Osteoblast (primary cell): ENCODE measurements at places on chromosomes 11 and 22. TPM values are rescaled to one million over a fixed set of nuclear protein-coding genes. Genes with fewer than 3 reads are reported as not detected.

Gene CSNK2A3
- 2.1 and 2.2 TPM in 2 replicates for total RNA-seq

Gene SLC16A8
- total RNA-seq, result not detected in 2 replicates

Gene TMPRSS5
- 0.29 and 0.36 TPM in 2 replicates for total RNA-seq

Gene ZFTA
- 14.5 and 15.3 TPM in 2 replicates for total RNA-seq

Gene OR51I1
- total RNA-seq, result under 0.01 TPM in 1 of 2 replicates, not detected in the other

Gene RHOD
- total RNA-seq, result 26.8 and 27.5 TPM in 2 replicates

Gene PRRG4
- total RNA-seq, result 0.29 and 0.36 TPM in 2 replicates

Gene CCDC86
- 6.2 and 7.4 TPM in 2 replicates for total RNA-seq

Gene ACAD8
- total RNA-seq, result 17.7 and 21.5 TPM in 2 replicates

Gene RAB36
- total RNA-seq, result 7.6 and 8.5 TPM in 2 replicates

GRCh38 chr11:104841973-104842525 is 56.2 kb downstream of the CASP12 start:
- no peak for DNase-seq

DNA sequence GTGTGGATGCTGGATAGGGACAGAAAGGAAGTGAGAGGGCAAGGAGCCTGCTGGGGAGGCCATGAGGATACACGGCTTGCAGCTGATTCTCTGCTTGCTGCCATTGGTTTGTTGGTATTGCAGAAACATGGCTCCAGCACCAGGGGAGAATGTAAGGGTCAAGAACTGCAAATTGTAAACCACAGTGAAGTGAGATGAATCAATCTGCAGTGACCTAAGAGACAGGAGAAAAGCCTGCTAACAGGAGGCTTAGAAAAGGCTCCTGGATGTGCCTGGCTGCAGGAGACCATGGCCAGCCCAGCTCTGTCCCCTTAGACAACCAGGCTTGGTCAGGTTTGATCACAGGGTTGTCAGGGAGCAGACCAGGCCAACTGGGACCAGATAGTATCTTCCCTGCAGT is 233.7 kb upstream of the CADM1 start:
- no peak for DNase-seq

- DNase-seq, result no peak
Observed at GRCh38 chr11:101553891-101554292, 29.9 kb downstream of the TRPC6 start.

DNA sequence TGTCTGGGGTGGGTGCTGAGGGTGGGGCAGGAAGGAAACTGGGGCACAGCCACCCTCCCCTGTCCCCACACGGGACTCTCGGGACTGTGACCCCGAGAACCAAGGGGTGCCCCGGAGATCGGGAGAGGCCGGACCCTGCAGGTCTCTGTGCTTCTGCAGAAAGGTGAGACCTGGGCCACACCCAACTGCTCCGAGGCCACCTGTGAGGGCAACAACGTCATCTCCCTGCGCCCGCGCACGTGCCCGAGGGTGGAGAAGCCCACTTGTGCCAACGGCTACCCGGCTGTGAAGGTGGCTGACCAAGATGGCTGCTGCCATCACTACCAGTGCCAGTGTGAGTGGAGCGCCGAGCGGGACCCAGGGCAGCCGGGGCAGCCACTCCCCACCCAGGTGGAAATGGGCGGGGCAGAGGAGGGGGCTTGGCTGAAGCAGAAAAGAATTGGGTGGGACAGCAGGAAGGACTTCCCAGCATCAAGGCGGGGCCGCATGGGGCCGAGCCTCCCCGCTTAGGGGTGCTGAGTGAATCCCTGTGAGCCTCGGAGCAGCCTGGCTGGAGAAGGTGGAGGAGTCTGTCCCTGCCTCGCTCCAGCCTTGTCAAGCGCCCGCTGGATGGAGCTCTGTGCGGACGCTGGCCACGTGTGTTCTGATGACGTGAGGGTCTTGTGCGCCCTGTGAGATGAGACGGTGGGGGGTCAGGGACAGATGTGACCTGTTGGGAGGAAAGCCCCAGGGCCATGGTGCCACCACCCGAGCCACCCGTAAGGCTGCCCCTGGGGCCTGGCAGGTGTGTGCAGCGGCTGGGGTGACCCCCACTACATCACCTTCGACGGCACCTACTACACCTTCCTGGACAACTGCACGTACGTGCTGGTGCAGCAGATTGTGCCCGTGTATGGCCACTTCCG is 29.3 kb upstream of the MUC5B start:
- peak; percentile 76 for DNase-seq

DNA sequence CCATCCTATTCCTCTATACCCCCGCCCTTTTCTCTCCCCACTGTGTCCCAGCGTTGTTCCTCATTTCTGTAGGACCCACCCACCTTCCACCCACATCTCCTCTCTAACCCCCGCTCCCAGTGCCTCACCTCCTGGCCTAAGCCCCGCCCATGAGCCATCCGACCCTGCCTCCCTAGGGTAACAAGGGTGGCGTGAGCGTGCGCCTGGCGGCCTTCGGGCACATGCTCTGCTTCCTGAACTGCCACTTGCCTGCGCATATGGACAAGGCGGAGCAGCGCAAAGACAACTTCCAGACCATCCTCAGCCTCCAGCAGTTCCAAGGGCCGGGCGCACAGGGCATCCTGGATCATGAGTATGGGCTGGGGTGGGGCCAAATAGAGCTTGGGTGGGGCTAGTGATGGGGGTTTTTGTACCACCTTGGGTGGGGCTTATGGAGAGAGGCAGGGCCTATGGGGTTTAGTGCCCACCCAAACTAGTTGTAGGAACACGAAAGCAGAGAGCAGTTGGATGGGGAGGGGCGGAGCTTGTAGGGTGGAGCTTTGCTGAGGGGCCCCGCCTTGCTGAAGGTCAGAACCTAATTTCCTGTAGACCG is 4.5 kb downstream of the INPP5J start:
- peak; percentile 56 for DNase-seq

GRCh38 chr11:115146425-115146824 is 357.8 kb downstream of the CADM1 start:
- DNase-seq, result no peak

DNA sequence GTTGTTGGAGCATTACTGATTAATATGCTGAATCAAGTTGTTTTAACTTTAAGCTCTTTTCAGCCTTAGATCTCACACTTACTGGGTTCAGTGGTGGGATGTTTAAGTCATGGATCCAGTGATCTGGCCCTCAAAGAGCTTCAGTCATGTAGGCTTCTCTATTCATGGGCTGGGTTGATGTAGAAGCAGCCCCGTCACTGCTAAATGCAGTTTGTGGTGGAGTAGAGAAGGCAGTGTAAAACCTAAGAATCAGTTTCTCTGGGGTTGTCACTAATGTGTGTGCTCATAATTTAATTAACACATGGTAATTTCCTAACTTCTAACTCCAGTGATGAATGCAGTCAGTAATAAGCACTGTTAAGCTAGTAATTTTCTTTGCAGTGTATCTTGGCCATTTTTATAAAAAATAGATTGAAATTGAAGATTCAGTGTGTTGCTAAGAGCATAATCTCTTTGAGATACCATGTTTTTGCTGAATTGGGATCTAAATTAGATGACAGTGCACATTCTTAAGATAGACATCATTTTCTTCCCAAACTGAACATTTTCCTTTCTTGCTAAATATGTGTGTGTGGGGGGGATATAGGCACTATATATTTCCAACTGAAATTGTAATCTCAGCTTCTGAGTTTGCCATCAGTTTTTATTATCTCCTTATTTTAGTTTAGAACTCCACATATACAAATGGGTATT is 9.0 kb downstream of the SPCS2 start:
- DNase-seq, result no peak

DNA sequence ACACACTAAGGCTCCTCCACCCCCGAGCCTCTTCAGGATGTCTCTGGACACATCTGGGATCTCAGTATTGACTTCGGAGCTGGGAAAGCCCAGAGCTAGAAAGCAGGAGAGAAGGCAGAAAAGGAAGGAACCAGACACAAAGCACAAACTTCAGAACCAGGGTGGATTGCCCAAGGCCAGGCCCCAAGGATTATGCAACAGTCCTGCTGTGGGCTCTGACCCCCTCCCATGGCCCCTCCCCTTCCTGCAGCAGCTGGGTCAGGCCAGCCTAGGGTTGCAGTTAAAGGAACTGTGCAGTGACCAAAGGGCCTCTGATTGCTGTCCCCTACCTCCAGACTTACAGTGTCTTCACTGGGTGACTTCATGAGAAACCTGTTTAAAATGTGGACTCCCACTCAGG is 5.3 kb downstream of the KCNE3 start:
- peak; percentile 76 for DNase-seq

DNA sequence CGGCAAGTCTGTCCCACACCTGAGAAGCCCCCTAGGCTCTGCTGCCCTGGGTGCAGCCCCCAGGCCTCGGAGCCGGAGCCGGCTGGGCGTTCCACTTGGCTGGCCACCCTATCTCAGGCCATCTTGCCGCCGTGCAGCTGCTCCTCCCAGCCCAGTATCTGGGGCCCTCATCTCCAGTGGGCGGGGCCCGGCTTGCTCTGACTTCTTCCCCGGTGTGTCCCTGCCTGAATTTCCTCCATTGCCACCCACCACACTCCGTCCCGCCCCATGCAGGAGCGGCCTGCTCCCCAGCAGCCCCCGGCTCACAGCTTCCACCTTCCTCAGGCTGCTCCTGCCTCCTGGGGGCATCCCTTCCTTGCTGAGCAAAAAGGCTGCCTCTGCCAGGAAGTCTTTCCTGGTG is 46.6 kb downstream of the WNT7B start:
- no peak for DNase-seq

DNA sequence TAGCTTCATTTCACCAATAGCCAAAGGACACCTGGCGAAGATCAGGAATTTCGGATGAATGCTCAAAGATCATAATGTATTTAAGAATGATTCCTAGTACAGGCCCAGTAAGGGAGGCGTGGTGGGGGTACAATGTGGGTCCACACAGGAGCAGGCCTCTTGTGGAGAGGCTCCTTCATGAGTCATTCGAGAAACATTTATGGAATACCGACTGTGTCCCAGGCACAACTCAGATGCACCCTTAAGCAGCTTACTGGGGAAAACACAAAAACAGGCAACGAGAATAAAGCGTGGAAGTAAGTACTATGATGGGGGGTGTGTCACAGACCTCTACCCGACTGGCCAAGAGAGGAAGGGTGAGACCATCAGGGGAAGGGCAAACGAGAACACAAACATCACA is 44.5 kb downstream of the SMCO4 start:
- DNase-seq, result no peak

DNA sequence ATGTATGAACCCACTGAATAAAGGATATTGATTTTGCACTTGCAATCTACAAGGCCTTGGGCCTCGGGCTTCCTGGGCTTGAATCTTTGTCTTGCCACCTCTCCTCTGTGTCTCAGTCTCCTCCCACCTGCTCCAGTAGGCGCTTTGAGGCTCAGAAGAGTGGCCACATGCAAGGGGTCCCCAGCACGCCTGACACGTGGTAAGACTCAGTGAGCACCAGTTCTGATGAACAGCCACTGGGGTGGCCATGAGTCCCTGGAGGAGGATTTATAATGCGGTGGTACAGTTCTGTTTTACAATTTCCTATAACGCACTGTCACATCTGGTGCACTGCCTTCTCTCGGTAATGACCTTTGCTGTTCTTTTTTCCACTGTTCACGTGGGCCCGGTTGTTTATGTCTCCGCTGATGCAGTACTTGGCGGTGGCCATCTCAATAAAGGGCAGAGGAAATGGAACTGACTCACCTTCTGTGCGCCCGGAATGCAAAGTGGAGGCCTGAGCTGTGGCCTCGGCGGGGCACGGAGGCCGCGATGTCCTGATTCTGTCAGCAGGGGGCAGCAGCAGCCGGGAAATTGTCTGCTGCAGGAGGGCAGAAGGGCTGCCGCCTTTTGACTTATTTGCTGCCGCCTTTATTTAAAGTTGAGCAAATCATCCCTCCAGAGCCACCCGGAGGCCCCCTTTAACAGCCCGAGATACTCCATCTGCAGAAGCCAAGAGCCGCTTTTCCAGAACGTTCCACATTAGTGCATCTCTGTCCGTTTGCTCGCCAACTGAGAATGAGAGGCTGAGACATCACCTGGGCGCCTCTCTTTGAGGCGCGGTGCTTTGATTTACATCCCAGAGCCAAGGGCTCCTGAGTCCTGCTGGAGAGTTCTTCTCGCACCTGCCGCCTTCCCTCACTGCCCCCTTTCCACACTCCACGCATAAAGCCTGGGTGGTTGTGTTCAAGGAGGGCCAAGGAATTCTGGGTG is 6.0 kb upstream of the IFT27 start:
- peak; percentile 97 for DNase-seq

- peak; percentile 46 for DNase-seq
Observed at GRCh38 chr11:129643031-129643721, 172.5 kb upstream of the TMEM45B start.
